Esophagus muscularis mucosa (tissue), 4 donors: ENCODE measurements at places on chromosomes 5 and 9. TPM values are rescaled to one million over a fixed set of nuclear protein-coding genes. Genes with fewer than 3 reads are reported as not detected.

DNA sequence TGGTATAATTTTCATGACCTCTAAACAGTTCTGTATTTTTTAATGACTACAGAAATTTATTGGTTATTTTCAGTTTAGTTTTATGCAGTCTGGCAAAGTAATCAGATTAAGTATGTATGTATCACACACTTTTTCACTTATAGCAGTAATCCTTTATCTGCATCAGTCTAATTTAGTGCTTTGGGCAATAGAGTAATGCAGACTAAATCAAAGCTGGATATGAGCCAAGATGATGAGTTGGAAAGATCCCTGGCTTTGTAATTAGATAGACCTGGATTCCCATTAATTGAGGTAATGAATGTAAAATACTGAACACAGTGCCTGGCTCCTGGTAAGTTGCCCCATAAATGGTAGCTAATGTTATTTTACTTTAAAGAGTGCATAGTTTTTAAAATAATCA, 215.4 kb upstream of the TLX3 start:
- no peak for DNase-seq
- H3K4me3 ChIP-seq, result no peak overlapping the region
- no peak overlapping the region for H3K27ac ChIP-seq
- H3K36me3 ChIP-seq, result no peaks in the 10 kb centered on the region
- no peaks in the 10 kb centered on the region for H3K4me1 ChIP-seq
- no peaks in the 10 kb centered on the region for H3K27me3 ChIP-seq

Gene ANKRD34B
- not detected for total RNA-seq

Gene ADGRD2
- not detected for total RNA-seq

DNA sequence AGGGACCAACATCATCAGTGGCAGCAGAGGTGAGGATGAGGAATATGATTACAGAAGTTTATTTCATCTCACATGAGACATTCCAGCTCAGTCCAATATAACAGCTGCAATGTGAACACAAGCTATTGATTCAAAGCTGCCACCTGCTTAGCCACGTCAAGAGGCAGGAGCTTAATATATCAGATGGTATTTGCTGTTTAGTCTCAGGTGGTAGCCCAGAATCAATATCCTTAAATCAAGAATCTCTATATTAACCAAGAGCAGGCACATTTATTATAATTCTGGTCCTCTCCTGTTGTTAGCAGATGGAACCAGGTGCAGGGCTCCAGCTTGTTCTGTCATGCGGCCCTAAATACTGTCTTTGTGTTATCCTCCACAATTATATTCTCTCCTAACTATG, 431.6 kb downstream of the ICE1 start:
- H3K36me3 ChIP-seq, result no peaks in the 10 kb centered on the region
- H3K4me1 ChIP-seq, result no peaks in the 10 kb centered on the region
- DNase-seq, result no peak
- no peaks in the 10 kb centered on the region for H3K27me3 ChIP-seq
- H3K4me3 ChIP-seq, result no peak overlapping the region

DNA sequence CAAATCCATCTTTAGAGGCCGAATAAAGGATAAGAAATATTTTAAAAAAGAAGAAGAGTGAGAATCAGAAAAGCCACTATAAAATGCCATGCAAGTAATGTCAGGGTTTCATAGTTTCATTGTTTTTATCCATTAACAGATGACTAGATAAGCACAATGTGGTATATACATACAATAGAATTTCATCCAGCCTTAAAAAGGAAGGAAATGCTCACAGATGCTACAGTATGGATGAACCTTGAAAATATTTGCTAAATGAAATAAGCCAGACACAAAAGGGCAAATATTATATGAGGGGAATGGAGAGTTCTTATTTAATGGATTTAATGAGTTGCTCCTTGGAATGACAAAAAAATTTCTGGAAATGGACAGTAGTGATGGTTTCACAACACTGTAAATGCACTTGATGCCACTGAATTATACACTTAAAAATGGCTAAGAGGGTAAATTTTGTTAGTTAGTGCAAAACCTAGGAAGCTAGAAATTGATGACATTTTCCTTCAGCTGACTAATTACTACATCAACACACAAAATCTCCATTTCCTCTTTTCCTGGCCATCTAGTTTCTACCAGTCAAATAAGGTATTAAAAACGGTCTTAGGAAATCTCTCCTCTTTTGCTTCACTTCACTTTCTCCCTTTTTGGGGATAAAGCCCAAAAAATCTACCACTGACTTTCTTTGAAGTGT, 86.6 kb downstream of the GNA14 start:
- no peaks in the 10 kb centered on the region for H3K4me1 ChIP-seq
- no peak overlapping the region for H3K4me3 ChIP-seq
- H3K27me3 ChIP-seq, result no peaks in the 10 kb centered on the region
- no peak overlapping the region for H3K27ac ChIP-seq

Gene JADE2
- 95.5 TPM for total RNA-seq

DNA sequence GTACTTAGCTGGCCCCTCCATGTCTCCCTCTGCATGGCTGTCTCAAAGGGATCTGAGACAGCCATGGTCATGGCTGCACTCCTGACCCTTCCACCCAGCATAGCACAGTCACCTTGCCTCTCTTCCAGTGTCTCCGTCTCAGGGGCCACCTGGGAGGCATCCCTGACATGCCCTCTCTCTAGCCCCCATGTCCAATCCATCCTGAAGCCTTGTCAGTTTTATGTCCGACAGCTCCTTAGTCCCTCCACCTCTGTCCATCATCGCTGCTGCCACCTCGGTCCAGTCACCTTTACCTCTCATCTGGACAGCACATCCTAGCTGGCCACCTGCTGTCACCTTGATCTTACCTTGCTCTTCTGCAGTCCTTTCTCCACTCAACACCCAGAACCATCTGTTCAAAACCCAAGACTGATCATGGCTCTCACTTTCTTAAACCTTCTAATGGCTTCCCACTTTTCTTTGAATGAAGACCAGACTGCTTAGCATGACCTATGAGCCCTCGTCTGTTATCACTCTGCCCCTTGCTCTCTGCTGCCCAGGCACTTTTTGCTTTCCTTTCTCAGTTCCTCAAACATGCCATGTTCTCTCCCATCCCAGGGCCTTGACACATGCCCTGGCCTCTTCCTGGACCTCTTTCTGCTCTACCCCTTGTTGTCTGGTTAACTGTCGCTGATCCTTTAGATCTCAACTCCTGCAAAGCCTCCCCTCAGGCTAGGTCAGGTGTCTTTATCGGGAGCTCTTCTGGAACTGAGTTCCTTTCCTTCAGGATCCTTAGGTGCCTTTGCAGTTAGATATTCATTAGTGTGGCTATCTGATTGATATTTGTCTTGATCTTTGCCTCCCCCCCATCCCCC, 181.8 kb upstream of the PITX1 start:
- no peak overlapping the region for H3K27ac ChIP-seq
- no peaks in the 10 kb centered on the region for H3K36me3 ChIP-seq
- H3K27me3 ChIP-seq, result no peaks in the 10 kb centered on the region
- peak; percentile 68 for DNase-seq
- H3K4me3 ChIP-seq, result no peak overlapping the region
